ENCODE measurements at places on chromosomes 11 and 22.
A peak's percentile ranks its signal among the peaks of the same experiment; 100 is the strongest.

- DNase-seq = no peak
Measured at GRCh38 chr22:25131198-25131887, 68.3 kb upstream of the CRYBB3 start.

DNA sequence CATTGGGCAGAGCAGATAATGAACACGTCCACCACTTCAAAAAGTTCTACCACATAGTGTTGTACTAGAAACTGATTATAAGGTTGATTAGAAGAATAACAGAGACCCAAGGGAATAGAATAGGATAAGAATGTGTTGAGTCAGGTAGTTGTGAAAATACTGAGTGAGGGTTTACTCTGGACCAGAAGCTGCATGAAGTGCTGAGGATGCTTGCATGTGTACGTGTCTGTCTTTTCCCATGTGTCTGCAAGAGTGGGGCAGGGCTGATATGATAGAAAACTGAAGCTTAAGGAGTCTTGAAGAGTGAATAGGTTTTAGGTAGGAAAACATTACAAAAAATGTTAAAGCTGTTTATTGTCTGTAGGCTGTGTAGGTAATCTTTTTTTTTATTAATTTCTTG is 20.6 kb downstream of the TRPC6 start:
- no peak for DNase-seq

GRCh38 chr22:48333816-48334735 is 1493.6 kb downstream of the BRD1 start:
- no peak for DNase-seq

DNA sequence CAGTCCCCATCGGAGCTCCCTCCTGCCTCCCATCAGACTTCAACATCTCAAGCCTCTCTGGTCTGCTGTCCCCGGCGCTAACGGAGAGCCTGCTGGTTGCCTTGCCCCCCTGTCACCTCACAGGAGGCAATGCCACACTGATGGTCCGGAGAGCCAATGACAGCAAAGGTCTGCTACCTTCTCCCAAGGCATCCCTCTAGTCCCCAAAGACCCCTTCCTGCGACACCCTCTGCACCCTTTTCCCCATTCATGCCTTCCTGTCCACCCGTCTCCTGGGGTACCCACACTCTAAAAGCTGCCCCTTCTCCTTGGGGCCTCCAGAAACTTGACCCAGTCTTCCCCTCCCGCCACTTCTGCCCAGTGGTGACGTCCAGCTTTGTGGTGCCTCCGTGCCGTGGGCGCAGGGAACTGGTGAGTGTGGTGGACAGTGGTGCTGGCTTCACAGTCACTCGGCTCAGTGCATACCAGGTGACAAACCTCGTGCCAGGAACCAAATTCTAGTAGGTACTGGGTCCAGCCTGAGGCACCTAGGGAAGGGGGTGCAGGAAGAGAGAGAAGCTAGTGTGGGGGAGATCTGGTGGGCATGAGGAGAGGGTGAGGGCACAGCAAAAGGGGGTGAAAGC is 860 bp downstream of the UPK2 start:
- no peak for DNase-seq

DNA sequence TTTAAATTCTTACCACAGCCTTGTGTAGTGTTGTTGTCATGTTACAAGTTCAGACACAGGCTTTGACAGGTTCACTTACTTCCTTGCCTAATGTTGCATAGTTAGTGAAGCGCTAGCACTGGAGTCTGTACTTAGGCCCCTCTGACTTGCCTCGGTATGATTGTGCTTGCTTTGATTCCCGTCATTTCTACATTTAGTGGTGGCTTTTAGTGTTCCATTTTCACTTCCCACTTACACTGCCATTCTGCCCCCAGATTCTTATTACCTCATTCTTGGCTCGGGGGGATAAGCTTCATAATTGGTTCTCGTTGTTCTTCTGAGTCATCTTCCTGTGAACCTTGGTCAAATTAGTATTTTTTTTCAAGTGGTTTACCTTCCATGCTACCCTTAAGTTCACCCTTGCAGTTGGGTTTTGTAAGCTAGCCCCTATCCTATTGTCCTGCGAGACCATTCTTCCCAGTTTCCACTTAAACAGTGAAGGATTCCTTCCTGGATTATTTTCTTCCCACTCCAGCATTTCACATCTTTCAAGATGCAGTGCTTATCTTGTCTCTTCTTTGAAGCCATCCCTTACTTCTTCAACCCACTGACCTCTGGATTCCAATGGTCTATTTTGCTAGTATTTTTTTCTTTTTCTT is 68.7 kb downstream of the DDX10 start:
- peak; percentile 2 for DNase-seq

DNA sequence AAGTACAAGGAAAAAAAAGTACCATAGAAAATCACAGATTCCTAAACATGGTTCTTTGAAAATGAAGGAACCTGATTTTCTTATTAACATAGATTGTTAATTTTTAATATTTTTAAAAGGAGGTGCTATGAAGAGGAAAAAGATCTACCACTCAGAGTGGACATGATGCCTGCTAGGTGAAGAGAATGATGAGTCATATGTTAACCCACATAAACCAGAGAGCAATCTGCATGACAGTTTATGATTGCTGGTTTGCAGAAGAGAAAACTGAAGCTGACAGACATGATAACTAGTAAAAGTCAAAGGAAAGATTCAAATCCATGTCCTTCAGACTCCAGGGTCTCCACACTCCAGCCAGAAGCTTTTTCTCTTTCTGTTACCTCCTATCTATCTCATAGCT is 1231.7 kb downstream of the LRRC4C start:
- no peak for DNase-seq

- DNase-seq = no peak
Measured at GRCh38 chr22:50218153-50218995, 17.6 kb downstream of the SELENOO start.

DNA sequence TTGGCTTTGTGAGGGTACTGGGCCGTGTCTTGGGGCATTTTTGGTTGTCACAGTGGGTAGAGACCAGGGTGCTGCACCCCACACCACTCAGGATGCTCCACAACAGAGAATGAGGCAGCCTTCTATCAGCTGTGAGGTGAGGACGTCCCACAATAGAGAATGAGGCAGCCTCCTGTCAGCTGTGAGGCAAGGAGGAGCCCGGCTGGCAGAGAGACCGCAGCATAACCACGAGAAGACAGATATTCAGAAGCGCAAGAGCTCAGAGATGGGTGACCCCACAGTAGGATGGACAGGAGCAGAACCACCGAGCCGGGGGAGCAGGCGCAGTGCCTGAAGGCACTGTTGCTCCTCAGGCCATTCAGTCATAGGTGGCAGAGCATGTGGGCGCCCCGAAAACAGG is 47.6 kb downstream of the AP2A2 start:
- DNase-seq = no peak

GRCh38 chr11:111733611-111734088 is 32.5 kb downstream of the PPP2R1B start:
- no peak for DNase-seq

GRCh38 chr11:46112961-46113607 is 8.2 kb downstream of the PHF21A start:
- DNase-seq = no peak

DNA sequence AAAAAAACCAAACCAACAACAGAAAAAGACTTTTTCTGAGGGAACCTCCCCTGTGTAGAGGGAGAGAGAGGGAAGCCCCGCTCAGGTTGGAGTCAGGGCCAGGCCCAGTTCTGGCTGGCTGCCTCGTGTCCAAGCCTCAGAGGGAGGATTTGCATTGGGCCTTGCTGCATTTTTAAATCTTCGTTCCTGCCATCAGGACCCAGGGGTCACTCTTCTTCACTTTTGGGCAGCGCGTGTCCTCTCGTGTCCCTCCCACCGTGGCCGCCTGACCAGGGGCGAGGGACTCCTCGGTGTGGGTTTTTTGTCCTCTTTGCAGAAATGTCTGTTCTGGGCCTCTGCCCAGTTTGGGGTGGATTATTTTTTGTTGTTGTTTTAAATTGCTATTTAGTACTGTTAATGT is 57.9 kb downstream of the LRRC74B start:
- DNase-seq = no peak

GRCh38 chr11:103397369-103397768 is 288.1 kb downstream of the DYNC2H1 start:
- DNase-seq = no peak

DNA sequence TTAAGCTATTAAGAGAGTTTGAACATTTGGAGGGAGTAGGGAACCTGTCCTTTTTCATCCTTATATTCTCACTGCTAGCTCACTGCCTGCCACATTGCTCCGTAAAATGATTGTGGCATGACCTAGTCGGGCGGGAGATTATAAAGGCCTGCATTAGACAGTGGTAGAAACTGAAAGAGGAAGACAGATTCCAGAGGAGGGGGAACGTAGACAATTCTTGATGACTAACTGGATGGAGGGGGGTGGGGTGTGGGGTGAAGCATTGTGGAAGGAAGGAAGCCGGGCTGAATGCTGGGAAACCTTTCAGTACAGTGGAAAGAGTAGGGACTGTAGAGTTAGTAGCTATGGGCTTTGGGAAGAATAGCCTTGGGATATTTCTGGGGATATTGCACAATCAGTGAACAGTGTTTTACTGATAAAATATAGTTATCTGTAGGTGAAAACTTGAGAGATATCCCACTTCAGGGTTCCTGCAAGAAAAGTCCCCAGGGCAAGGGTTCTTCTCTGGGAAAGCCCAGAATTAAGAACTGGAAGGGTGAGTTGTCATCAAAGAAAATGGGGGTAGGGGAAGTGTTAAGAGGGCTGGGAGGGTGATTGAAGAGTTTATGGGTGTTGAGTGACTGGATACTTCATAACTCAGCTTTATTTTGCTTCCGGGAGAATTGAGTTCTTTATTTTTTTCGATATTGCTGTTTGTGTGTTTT is 2.1 kb downstream of the MED15 start:
- peak; percentile 40 for DNase-seq

GRCh38 chr22:47354668-47355387 is 592.4 kb downstream of the TBC1D22A start:
- DNase-seq = no peak

DNA sequence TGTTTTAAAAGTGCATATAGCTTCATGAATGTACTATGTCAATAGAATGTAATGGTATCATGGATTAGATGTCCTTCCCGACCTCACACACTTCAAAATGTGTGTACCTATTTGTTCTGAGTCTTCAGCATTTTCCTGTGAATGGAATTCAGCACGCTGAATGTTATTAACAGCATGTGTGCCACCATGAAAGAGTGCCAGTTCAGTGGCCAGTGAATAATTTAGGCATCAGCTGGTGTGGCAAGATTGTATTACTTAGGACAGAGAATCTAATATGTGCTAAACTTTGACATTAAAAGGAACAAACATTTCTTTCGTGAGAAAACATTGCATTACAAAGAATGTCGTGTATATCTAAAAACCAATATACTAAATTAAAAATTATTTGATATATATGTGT is 46.4 kb downstream of the HIPK3 start:
- no peak for DNase-seq

- no peak for DNase-seq
Measured at GRCh38 chr22:42905217-42905616, 48.1 kb upstream of the ARFGAP3 start.

DNA sequence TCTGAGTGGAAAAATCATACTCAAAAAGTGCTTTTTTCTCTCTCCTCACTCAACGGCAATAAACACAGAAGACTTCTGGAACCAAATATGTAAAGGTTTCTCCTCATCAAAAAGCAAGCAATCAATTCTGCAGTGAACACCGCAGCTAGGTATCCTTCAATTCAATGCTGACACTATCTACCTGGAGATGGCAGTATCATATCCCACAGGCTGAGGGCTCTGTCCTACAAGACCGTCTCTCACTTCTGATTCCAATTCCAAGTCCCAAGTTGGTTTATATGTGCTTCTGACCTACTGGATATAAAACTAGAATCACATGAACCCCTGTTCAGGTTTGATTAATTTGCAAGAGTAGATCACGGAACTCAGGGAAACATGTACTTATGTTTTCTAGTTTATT is 59.7 kb upstream of the LUZP2 start:
- DNase-seq = no peak

DNA sequence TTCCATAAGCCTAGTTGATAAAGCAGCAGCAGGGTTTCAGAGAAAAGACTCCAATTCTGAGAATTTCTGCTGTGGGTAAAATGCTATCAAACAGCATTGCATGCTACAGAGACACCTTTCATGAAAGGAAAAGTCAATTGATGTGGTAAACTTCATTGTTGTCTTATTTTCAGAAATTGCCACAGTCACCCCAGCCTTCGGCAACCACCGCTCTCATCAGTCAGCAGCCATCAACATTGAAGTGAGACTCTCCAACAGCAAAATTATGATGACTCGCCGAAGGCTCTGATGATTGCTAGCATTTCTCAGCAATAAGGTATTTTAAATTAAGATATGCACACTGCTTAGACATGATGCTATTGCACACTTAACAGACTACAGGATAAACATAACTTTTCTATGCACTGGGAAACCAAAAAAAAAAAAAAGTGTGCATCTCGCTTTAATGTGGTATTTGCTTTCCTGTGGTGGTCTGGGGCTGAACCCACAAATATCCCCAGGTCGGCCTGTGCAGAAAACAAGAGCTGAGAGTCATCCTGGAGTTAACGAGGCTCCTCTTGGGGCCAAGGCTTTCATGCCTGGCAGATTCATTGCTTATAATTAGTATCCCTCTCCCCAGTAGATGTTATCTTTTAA is 192.1 kb downstream of the CTTN start:
- no peak for DNase-seq

DNA sequence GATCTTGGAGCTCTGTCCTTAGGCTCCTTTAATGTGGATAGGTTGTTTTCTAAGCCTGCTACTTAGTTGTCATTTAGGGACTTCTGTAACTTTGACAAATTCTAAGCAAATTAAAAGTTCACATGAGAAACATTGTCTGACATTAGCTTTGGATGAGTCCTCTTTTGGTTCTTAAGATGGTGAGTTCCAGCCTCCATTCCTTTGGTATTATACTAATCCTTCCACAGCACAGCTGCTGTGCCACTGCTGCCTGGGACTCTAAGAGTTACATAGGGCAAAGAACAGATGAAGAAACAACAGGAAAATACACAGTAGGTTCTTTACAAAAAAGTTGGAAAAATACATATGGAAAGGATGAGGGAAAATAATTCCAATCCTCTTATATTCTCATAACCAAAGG is 25.3 kb upstream of the PIK3C2A start:
- DNase-seq = no peak

DNA sequence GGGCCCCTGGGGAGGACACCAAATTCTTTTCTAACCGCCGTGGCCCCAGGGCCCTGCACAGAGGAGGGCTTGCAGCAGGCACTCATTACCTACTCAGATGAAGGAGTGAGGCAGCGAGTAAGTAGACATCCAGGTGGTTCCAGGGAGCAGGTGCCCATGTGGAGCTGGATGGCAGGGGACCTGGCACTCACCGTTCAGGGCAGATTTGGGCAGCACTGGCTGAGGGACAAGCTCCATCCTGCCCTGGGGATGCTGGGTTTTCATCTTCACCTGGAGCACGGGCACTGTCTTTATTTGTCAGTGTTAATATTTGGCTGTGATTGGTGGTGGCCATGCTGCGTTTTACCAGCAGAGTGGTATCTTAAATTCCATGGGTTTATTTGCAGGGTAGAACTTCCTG is 1182.7 kb downstream of the BRD1 start:
- no peak for DNase-seq

DNA sequence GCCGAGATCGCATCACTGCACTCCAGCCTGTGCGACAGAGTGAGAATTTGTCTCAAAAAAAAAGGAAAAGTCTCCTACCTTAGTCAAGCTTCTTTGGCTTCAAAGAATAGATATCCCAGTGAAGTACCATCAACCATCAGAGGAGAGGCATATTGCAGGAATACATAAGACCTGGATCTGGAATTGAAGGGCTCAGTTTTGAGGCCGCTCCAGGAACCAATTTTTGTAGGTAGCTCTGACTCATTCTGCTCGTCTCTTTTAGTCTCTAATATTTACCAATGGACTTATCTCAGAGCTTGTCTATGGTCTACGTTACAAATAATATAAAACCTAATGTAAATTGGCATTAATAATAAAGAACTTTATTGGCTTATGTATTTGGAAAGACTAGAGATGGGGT is 8.2 kb upstream of the CCDC15 start:
- DNase-seq = no peak

GRCh38 chr22:33584152-33584551 is 336.1 kb downstream of the LARGE1 start:
- no peak for DNase-seq

Measured in activated gamma-delta T cell treated with anti-CD3 and anti-CD28 coated beads, Interleukin-2, amount 50 U/mL, for 16 hours (primary cell).